ENCODE measurements at places on chromosomes 7 and 10.

- DNase-seq, result no peak
Observed at GRCh38 chr10:78028438-78029268, 662 bp downstream of the POLR3A start.

DNA sequence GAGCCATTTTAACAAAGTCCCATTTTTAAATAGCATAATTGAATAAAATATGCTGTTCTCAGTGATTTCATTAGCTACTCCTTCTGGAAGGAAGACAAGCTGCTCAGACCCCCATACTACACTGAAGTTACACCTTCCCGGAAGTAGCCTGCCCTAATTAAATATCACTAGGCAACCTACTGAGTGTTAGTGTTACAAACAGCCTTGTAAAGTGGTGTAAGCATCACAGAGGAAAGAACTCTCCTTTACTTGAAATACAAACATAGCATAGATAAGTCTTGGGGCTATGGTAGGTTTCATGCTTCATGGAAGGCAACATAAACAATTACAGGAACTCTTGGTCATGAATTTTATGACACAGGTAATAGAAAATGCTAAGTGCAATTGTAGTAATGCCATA lies 43.4 kb upstream of the PTN start:
- no peak for DNase-seq

- DNase-seq, result no peak
Observed at GRCh38 chr7:33184828-33185227, 55.5 kb downstream of the BBS9 start.

GRCh38 chr7:66140924-66141323 lies 26.3 kb downstream of the CRCP start:
- no peak for DNase-seq

DNA sequence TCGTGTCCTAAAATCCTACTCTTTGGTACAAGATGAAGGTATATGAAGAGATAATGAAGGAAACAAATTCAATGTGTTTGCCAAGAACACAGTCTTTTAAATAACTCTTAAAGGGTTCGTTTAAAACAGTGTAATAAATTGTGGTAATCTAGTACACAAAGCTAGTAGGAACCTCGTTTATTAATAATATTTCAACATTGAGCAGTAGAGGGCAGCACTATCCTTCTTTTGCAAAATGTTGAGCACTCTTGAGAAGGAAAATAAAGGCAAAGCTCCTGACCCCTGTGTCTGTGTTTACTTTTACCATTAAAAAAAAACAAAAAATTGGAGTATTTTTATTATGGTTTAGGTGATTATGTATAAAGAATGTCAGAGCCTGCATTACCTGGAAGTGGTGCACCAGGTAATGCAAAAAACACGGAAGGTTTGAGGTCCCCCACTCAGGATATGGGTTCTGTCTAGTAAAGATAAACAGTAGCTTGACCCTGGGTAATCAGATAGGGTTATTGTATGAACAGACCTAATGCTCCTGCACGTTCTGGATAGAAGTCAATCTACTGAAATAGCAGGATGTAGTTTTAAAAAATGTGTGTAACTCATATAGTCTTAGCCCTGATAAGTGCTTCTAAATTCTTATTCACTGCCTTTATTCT lies 5.7 kb upstream of the GOT1 start:
- DNase-seq, result no peak

- no peak for DNase-seq
Observed at GRCh38 chr10:70743879-70744278, 41.3 kb downstream of the TBATA start.

- no peak for DNase-seq
Observed at GRCh38 chr7:112452102-112452888, 2.0 kb downstream of the IFRD1 start.

DNA sequence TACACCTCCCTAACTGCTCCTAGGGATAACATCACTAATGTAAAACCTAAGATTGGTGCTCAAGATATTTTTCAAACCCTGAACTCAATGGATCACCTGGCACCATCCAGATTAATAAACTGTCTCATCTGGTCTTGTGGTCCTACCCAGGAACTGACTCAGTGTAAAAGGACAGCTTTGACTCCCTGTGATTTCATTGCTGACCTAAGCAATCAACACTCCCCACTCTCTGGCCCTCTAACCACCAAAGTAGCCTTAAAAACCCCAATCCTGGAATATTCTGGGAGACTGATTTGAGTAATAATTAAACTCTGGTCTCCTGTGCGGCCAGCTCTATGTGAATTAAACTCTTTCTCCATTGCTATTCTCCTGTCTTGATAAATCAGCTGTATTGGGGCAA lies 6.2 kb upstream of the USP54 start:
- no peak for DNase-seq

DNA sequence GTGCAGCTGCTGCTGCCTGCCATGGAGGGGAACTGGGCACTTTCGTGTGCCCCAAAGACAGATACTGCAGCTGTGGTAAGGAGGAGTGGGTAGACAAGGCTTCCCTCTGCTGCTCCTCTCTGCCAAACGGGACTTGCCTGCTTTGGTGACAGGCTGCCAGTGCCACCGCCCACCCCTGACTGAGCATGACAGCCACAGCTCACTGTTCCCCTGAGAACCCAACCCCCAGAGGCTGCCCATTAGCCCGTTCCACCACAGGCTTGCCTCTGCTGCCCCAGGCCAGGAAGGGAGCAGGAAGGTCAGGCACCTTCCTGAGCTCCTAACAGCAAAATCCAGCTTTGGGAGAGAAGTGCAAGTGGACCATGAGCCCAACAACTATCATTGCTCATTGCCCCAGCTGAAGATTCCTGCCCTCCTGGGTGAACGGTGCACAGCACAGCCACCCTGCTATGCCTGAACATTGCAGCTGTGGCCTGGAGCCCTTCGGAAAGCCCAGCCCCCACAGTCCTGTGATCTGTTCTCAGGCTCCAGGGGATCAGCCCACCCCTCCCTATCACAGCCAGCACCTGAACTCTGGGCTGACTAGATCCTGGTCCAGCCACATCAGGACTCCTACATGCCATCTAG lies 58.7 kb upstream of the ANTXRL start:
- no peak for DNase-seq

GRCh38 chr7:151570366-151570915 lies 50.7 kb upstream of the RHEB start:
- DNase-seq, result no peak

- DNase-seq, result no peak
Observed at GRCh38 chr7:26535483-26536007, 243.9 kb downstream of the SNX10 start.

GRCh38 chr7:19508124-19508523 lies 200.7 kb downstream of the POLR1F start:
- no peak for DNase-seq

GRCh38 chr10:123807444-123808035 lies 84.1 kb downstream of the CPXM2 start:
- DNase-seq, result no peak

DNA sequence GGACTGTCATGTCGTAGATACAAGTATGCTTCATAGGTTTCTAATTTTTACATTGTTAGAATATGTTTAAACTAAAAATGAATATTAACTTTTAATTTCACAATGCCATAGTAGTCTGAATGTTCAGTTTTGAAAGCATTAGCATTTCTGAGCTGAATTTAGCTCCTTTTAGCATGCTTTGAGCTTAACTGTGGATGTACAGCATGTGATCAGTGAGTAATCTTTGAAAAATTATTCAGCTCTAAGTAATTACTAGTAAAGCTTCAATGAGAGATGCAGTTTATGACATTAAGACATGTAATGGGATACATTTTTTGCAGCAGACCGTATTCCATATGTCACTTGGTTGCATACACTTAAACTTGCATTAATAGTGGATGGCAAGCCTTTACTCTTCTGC lies 114.1 kb upstream of the WNT16 start:
- DNase-seq, result no peak

- DNase-seq, result no peak
Observed at GRCh38 chr7:29956487-29956836, 33.1 kb downstream of the SCRN1 start.

- DNase-seq, result no peak
Observed at GRCh38 chr7:120725376-120726039, 132.4 kb downstream of the TSPAN12 start.

GRCh38 chr7:151243045-151243349 lies 5.5 kb downstream of the SMARCD3 start:
- DNase-seq, result no peak

DNA sequence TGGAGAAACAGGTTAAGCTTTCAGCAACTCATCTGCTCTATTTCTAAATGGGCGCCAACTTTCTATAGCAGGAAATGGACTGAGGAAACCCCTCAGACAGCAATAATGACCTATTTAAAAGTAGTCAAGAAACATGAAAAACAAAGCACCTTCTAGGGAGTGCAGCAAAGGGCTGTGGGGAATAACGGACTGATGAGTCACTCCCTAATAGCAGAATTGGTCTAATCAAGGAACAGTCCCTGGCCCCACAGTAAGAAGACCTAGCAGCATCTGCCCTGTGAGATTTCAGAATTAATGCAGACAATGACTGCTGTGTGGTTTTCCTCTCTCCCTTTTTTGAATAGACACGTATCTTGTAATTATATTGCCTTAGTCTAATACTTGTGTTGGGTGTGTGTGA lies 602.9 kb downstream of the IPMK start:
- no peak for DNase-seq

GRCh38 chr7:123573896-123574467 lies 16.4 kb upstream of the NDUFA5 start:
- DNase-seq, result no peak

DNA sequence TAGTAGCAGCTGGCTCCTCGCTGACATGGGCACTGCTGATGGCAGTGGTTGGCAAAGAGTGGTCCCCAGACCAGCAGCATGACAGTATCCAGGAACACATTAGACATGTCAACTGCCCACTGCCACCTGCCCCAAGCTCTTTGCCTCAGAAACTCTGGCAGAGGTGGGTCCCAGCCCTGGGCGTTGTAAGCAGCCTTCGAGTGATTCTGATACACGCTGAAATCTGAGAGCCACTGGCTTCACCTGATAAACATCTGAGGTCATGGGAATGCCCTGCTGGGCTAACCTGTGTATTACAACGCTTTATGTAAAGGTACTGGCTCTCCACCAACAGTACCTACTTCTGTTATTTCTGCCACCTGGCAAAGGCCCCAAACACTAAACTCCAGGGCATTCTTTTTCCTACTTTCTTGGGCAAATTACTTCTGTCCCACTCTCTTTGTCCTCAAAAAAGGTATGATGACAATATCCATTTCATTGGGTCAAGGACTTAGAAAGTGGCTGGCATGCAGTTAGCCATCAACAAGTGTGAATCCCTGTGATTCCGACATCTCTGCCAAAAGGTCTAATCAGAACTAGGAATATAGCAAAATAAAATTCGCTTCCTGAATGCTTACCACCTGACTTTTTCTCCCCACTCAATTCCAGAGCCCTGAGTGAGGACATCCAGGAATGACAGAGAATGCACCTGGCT lies 9.2 kb downstream of the SGMS1 start:
- DNase-seq, result no peak

DNA sequence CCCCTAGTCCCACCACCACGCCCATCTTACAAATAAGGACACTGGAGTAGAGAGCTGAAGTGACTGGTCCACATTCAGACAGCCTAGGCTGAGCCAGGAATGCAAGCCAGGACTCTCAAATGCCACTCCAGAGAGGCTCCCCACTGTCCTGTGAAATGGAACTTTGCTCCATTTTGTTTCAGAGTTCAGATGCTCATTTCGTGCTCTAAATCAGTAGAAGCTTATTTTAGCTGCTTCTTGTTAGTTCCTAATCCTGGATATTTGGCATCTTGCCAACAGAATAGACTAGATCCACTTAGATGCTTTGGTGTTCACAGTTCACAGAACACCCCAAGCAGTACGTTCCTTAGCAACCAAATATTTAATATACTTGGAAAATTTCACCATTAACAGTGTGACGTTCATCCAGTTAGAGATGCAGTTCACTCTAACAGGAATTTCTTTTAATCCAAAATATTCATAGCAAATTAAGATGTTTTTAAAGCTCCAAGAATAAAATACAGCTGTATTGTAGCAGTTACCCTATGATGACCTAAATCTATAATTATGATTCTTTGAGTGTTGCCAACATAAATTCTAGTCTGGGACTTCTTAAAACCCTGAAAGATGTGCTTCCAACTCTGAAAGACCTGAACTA lies 7.3 kb downstream of the MMP21 start:
- DNase-seq, result no peak

DNA sequence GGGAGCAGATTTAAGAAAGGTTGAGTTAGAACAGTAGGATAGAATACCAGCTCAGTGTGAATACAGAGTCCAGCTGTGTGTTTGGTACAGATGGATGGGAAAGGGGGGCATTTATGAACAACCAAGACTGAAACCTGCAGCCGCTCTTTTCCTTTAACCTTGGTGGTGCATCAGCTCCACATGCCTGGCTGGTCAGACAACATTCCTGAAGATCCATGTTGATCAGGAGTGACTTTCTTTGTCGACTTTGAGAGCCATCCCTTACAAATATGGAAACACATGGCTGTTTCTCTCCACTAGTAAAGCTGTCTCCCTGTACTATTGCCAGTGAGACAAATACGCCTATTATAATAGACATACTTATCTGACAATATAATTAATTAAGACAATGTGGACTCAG lies 476.5 kb upstream of the IGFBP3 start:
- no peak for DNase-seq

- DNase-seq, result no peak
Observed at GRCh38 chr7:45712872-45713668, 138.9 kb downstream of the ADCY1 start.

DNA sequence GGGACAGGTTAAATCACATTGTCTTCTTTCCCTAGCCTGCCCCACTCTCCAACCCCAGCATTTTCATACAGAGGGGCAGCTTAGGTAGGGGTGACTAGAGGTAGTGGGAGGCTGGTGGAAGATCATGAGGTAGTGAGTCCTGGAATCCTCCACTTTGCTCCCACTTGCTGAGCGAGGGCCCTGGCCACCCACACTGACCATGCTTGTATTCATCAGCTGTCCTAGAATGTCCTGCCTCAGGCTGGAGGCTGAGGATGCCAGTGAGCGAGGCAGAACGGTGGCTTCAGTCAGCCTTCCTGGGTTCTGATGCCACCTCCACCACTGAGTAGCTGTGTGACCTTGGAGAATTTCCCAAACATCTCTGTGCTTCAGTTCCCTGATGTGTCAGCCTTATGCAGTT lies 34.6 kb upstream of the PFKFB3 start:
- DNase-seq, result no peak

DNA sequence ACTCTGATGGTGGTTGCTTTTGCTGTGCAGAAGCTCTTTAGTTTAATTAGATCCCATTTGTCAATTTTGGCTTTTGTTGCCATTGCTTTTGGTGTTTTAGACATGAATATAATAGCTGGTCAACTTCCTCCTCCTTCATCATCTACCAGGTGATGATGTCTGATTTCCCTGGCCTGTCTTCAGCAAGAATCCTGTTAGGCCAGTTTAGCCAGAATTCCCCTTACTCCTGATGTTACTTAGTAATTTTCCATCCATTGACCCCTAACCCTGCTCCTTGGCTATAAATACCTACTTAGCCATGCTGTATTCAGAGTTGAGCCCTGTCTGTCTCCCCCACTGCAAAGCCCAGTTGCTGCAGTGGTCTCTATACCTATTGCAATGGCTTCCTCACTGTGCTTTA lies 91.4 kb downstream of the ZNF777 start:
- DNase-seq, result no peak

DNA sequence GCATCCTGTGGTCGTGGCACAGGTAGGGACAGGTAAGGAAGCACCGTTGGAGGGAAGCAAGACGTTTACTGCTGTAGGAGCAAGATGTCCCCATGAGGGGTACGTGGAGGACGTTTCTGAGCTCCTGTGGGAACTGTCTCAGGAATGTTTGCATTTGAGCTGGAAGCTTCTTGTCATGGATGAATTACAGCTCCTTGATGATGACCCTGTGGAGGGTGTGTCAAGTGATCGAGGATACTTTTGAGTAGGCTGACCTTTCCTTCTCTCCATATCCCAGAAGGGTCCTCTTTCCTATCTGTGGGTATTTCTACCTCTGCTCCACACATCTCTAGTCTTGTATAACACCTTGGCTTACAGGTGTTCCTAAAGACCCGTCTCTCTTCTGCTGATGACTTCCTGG lies 94.8 kb downstream of the PFKFB3 start:
- no peak for DNase-seq

Measured in NCI-H1436 treated with DMSO at 0.1 percent for 48 hours (cell line).